Endothelial cell of coronary artery (primary cell): ENCODE measurements at places on chromosomes 7 and 10. TPM values are rescaled to one million over a fixed set of nuclear protein-coding genes. Genes with fewer than 3 reads are reported as not detected.

The EPO gene
- not detected in 2 replicates for total RNA-seq

The RSPH10B2 gene
- total RNA-seq, result 0.09 and 0.19 TPM in 2 replicates

The PLA2G12B gene
- total RNA-seq, result not detected in 2 replicates

The HTR5A gene
- total RNA-seq, result not detected in 2 replicates

The CHCHD1 gene
- 30.9 and 40.6 TPM in 2 replicates for total RNA-seq

The AKR1C8 gene
- not detected in 2 replicates for total RNA-seq

The GOLGA7B gene
- under 0.01 TPM in 1 of 2 replicates, not detected in the other for total RNA-seq
